ENCODE measurements at places on chromosomes 7 and 10.

- no peak for DNase-seq
Observed at GRCh38 chr7:99588868-99589267, 9.2 kb upstream of the TMEM225B start.

GRCh38 chr7:41910940-41911600, 208.2 kb upstream of the INHBA start:
- DNase-seq, result no peak

DNA sequence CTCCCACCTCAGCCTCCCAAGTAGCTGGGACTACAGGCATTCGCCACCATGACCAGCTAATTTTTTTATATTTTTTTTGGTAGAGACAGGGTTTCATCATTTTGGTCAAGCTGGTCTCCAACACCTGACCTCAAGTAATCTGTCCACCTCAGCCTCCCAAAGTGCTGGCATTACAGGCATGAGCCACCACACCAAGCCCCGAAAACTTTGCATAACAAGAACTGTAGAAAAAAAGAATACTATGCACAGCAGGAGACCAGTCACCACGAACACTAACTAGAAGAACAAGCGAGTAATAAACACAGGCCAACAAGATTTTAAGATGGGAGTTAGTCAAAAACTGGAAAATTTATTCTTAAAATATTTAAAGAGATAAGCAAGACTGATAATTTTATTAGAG, 447.0 kb downstream of the ETV1 start:
- no peak for DNase-seq

GRCh38 chr10:101233863-101234262, 4.6 kb upstream of the LBX1 start:
- no peak for DNase-seq

DNA sequence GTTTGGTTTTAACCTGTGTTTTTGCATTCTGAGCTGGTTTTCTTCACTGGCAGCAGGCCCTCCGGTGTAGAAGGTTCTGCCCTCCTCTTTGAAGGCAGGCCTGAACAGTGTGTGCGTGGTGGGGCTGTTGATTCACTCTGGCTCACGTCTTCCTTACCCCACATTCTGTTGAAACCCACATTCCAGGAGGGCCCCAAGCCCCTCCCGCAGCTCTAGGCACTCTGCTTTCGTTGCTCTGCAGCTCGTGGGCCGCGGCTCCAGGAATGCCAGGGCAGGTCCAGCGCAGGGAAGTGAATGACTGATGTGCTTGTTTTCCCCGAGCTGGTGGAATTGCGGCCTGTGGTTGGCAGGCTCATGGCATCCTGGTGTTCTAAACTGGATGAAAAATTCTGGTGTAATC, 49.0 kb downstream of the HTRA1 start:
- no peak for DNase-seq

DNA sequence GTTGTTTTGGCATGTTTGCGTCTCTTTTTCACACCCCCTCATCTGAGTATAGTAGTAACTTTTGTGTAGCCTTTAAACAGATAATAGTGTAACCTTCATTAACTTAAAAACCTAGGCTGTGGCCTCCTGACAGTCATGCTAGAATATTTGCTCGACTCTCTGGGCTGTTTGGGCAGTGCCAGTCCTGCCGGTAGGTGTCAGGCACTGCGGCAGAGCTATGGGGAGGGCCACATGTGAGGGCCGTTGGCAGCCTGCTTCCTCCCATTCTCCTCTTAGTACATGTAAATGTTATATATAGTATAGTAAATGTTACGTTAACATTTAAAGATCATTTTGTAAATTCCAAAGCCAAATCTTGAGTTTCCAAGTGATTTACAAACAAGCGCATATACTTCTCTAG, 26.1 kb downstream of the BCCIP start:
- DNase-seq, result no peak

- DNase-seq, result no peak
Observed at GRCh38 chr10:96261930-96262329, 9.4 kb downstream of the BLNK start.
